ENCODE measurements at places on chromosomes 6 and 20.

DNA sequence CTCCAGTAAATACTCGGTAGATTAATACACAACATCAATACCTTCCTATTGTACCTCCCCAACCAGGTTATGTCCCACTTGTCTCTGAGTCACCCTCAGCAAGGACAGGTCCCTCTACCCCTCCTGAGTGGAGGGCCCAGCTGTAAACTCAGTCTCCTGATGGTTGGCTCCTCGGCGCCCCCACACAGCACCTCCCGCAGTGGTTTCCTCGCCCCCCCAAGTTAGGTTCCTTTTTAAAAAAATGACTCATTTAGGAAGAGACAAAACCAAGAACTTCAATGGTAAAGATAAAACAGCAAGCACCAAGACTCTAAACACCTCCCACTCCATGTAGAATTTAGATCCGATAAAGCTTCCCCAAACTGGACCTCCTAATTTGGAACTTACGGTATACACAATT lies 83.5 kb downstream of the TRERF1 start:
- DNase-seq = no peak

GRCh38 chr6:164121527-164121926 lies 707.0 kb downstream of the QKI start:
- DNase-seq = no peak

- DNase-seq = no peak
These were observed 43.9 kb downstream of the SLC22A23 start for GRCh38 chr6:3412779-3413500.

GRCh38 chr6:5778317-5778857 lies 228.3 kb downstream of the NRN1 start:
- no peak for DNase-seq

- DNase-seq = no peak
These were observed 366.5 kb downstream of the ESR1 start for GRCh38 chr6:152173957-152174356.

- DNase-seq = no peak
These were observed 802 bp upstream of the NRN1 start for GRCh38 chr6:6007366-6008088.

GRCh38 chr6:3109761-3110160 lies 8.8 kb upstream of the BPHL start:
- DNase-seq = no peak

- DNase-seq = no peak
These were observed 3.4 kb upstream of the RSPO4 start for GRCh38 chr20:1005452-1006027.

DNA sequence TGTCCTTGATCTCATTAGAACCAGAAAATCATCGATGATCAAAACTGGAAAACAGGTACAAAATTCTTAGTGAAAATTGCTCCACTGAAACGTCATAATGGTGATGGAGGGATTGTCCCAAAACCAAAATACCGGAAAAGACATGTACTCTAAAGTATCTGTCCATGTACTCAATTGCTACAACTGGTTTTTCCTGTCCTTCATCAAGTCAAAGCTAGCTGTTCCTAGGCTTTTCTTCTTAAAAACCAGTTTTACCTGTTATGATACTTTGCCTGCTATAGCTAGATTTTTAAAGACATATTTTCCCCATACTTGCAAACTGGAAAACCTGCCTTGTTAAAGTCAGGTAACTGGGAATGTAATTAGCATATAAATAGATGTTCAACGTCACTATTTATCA lies 50.5 kb upstream of the LRRC1 start:
- DNase-seq = no peak

- DNase-seq = no peak
These were observed 137.2 kb upstream of the PRND start for GRCh38 chr20:4584510-4584909.

GRCh38 chr20:62571669-62572344 lies 70.5 kb upstream of the SLCO4A1 start:
- no peak for DNase-seq

GRCh38 chr6:35967076-35967774 lies 46.3 kb upstream of the SRPK1 start:
- DNase-seq = no peak

DNA sequence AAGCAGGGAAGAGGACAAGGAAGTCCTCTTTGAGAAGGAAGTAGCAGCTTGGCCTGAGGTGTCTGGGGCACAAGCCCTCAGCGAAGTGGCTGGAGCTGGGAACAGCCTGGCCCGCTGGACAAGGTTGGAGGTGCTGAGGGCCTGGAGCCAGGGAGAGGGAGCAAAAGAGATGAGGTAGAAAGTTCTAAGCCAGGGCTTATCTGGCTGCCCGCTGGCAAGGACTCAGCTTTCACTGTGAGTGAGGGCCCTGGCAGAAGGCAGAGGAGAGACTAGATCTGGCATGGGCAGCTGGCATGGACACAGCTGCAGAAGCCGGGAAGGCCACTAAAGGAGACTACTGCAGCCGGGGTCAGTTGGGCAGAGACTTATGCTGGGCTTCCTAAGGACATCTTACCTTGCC lies 21.8 kb upstream of the PCMTD2 start:
- DNase-seq = no peak

GRCh38 chr6:107607116-107607515 lies 117.2 kb downstream of the SOBP start:
- no peak for DNase-seq

GRCh38 chr6:165451838-165452237 lies 142.4 kb upstream of the C6orf118 start:
- DNase-seq = no peak

DNA sequence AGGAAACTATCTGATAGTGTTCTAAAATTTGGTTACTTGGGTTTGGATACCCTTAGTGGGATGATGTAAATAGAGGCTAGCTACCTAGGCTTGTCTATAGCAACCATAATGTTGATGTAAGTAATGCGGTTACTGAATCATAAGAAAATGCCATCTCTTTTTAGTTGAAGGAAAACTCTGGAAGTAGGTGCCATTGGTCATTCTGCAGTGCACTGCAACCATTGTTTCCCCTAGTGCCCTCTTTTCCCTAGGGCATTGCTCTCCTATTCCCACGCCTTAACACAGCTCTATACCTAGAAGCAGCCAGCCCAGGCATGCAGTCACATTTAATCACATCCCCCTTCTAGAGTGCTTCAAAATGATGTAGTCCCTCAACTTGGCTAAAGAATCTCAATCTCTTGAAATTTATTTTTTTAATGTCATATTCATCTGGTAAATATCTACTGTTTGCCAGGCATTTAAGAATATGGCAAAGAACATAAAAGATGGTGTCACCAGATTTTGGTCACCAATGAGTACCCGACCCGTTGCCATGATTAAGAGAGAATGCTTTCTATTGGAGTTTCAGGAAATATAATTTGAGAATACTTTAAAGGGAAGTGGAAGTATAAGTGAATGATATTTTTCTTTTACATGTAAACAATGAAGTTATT lies 10.4 kb downstream of the LOC128125822 start:
- no peak for DNase-seq

GRCh38 chr20:25222461-25223178 lies 25.3 kb upstream of the PYGB start:
- DNase-seq = no peak

GRCh38 chr6:55902796-55903195 lies 27.4 kb upstream of the BMP5 start:
- no peak for DNase-seq

DNA sequence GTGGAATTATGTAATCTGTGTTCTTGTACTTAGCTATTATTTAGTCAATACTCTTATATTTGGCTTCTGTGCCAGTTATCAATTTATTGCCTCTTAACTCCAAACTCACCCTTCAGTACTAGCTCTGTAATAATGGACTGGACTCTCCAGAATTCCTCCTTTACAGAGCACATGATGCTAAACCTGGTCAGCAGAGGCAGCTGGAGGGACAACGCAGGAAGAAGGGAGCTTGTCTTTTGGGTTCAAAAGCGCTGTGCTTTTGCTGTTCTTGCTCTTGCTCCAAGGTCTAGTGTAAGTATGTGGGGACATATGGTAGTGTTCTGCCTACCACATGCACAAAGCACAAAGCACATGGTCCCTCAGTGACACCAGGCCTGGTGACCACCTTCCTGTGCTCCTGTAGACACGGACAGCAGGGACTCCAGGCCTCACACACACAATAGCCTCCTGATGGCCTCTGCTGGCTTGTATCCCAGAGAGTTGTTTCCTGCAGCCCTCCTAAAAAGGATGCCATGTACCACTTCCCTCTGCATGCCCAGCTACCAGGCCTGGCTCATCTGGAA lies 46.1 kb downstream of the CHD6 start:
- DNase-seq = no peak

- DNase-seq = no peak
These were observed 703.5 kb upstream of the CITED2 start for GRCh38 chr6:140077827-140078560.

GRCh38 chr6:22468256-22468965 lies 101.0 kb upstream of the HDGFL1 start:
- DNase-seq = no peak

DNA sequence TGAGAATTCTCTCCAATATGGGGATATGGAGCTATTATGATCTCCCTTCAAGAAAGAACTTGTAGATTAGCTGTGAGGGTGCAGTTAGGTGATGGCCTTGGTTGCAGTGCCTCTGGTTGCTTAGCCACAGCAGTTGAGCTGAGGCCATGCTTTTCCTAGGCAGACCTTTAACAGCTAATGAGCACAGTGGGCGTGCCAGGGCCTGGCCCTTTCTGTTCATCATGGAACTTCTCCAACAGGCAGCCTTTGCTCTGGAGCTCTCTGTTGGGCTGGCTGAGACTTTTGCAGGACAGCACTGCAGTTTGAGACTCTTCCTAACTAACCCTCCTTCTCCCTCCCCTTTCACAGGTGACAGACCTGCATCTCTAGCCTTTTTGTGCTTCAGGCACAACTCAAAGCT lies 39.7 kb upstream of the TMEM170B start:
- DNase-seq = no peak

GRCh38 chr20:3166913-3167342 lies 6.4 kb downstream of the LZTS3 start:
- no peak for DNase-seq

- no peak for DNase-seq
These were observed 930.5 kb upstream of the FLRT3 start for GRCh38 chr20:15267935-15268334.

DNA sequence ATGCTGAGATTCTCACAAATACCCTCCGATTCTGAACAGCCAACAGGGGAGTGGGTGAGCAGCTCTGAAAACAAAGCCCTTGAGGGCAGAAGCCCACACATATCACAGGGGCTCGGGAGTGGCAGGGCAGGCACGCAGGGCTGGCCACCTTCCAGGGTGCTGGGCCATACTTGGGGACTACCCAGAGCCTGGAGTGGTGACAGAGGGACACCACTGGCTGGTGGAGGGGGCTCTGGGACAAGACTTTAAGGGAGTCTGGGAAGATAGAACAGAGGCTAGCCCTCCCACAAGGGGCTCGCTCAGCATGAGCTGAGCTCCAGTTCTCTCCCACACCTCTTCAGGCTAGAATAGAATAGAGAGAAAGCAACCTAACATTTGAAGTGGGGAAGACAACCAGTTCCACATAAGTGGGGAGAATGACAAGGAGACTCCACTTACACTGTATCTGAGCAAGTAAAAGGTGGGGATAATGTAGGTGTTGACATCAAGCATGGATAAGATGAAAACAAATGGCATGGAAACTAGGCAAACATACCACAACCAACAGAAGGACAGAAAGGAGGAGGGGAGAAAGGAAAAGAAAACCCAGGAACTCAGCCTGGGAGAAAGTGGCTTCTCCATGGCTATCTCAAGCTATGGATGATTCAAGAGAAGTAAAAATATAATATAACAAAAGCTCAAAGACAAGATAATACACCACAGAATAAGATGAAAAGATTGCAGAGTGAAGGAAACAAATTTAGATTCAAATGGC lies 7.0 kb downstream of the PPIL1 start:
- DNase-seq = no peak

- no peak for DNase-seq
These were observed 14.5 kb downstream of the VSTM2L start for GRCh38 chr20:37917461-37917860.

DNA sequence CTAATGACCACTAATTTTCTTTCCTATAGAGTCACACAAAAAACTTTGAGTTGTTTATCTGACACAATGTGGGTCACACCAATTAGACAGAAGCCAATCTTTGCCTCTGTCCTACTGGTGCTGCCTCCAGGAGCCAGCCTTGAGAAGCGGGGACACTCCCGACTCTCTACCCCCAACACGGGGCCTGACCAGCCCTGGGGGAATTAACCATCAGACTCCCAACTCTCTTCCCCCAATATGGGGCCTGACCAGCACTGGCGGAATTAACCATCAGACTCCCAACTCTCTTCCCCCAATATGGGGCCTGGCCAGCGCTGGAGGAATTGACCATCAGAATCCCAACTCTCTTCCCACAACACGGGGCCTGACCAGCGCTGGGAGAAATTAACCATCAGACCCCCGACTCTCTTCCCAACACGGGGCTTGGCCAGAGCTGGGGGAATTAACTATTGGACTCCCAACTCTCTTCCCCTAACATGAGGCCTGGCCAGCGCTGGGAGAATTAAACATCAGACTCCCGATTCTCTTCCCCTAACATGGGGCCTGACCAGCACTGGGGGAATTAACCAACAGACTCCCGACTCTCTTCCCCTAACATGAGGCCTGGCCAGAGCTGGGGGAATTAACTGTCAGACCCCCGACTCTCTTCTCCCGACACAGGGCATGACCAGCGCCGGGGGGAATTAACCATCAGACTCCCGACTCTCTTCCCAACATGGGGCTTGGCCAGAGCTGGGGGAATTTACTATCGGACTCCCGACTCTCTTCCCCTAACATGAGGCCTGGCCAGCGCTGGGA lies 12.5 kb downstream of the CST7 start:
- DNase-seq = no peak

GRCh38 chr6:14999106-14999505 lies 246.8 kb upstream of the JARID2 start:
- no peak for DNase-seq

Measured in T-cell (primary cell).